ENCODE measurements at places on chromosomes 16 and 17.

GRCh38 chr17:44006272-44006597, 1.8 kb downstream of the NAGS start:
- no peak for DNase-seq

- DNase-seq: no peak
These were observed 77.6 kb upstream of the LHX1 start for GRCh38 chr17:36859706-36860105.

- DNase-seq: no peak
These were observed 58.7 kb downstream of the CENPV start for GRCh38 chr17:16294560-16294959.

GRCh38 chr17:42060231-42060630, 9.8 kb upstream of the C17orf113 start:
- no peak for DNase-seq

- DNase-seq: no peak
These were observed 47.9 kb downstream of the TOX3 start for GRCh38 chr16:52499060-52499440.

DNA sequence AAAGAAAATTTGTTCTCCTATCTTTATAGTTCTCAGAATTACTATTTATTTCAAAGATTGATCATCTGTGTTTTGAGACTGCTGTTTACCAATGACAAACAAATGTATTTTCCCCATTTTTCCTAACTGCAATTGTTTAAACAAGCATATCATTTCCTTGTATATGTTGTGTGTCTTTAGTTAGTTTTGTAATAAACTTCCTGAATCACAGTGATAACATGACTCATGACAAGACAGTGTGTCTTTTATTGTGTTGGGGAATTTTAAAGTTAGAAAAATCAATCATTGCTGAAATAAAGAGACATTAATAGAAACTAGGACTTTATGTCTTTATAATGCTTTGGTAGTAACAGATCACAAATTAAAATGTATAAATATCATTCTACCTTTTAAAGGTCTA, 348.5 kb downstream of the KCNJ2 start:
- no peak for DNase-seq

GRCh38 chr16:28879261-28879840, 1.1 kb downstream of the ATP2A1 start:
- DNase-seq: no peak

DNA sequence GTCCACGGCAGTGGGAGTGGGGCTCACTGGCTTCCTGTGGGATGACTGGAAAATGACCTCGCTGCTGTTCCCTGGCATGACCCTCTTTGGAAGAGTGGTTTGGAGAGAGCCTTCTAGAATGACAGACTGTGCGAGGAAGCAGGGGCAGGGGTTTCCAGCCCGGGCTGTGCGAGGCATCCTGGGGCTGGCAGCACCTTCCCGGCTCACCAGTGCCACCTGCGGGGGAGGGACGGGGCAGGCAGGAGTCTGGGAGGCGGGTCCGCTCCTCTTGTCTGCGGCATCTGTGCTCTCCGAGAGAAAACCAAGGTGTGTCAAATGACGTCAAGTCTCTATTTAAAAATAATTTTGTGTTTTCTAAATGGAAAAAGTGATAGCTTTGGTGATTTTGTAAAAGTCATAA, 7.8 kb upstream of the RNF213 start:
- no peak for DNase-seq

DNA sequence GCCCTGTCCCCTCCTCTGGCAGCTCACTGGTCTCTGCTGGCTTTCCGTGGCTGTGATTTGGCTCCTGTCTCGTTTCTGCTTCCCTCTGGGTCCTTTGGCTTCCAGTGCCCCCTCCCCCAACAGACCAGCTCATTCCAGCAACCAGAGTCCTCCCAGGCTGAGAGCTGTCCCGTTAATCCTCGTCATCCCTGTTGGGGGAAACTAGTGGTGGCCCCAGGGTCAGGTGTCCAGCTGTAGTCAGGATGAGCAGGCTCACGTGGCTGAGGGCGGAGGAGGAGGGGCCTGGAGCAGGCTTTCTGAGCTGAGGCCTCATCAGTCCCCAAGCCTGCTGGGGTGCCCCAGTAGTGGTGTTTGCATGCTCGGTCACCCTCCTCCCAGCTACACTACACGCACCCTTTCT, 10.7 kb upstream of the CBX4 start:
- no peak for DNase-seq

DNA sequence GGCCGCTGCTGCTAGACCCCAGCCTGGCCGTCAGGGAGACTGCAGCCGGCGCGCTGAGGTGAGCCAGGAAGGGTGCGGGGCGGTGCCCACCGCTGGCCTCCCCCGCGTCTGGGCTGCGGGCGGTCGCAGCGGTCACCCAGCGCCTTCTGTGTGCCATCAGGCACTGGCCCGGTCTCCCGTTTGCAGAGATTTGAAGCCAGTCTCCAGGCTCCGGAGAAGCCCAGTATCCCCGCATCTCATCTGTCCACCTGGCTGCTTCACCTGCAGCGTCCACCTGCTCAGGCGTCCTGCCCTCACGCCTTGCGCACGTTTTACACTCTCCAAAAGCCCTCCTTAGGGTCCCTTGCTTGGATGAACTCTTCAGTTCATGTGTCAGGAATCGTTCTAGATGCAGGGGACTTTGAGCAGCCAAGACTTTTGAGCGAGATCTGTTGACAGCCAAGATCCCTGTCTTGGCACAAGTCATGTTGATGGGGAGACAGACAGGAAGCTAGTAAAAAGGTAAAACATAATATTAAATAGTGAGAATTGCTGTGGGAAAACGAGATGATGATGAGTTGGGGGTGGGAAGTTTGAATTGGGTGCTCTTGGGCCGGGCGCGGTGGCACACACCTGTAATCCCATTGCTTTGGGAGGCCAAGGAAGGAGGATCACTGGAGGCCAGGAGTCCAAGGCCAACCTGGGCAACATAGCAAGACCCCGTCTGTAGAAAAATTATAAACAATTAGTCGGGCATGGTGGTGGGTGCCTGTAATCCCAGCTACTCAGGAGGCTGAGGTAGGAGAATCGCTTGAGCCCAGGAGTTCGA, 916 bp downstream of the HEATR3 start:
- no peak for DNase-seq

DNA sequence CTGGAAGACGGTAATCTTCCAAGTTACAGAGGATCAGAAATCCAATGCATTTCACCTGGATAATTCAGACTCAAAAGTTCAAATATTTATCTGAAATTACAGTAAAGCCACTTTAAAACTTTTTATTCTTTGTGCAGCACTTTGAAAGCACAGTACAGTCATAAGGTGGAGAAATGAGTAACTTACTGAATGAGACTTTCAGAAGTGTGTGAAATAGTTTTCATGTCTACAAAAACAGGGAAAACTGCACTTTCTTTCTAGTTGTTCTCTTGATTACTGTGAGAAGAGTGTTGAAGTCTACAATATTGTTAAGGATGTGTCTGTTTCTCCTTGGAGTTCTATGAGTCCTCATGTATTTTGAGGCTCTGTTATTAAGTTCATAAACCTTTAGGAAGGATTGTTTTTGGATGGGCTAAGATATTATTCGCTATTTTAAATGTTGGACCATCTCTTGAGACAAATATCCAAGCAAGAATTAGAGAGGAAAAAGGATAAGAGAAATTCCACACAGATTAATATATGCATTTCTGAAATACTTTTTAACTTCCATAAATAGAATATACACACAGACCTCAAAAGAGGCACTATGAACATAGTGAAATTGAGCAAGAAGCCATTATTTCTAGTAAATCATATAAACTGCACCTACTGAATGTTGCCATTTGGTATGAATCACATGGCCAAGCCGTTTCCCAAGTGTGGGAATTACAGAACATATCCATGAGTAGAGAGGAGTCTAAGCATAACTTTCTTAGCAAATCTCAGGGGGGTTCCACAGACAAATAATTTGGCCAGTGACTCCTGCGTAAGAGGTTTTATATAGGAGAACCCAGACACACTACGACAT, 83.6 kb upstream of the PLEKHM1 start:
- DNase-seq: no peak

DNA sequence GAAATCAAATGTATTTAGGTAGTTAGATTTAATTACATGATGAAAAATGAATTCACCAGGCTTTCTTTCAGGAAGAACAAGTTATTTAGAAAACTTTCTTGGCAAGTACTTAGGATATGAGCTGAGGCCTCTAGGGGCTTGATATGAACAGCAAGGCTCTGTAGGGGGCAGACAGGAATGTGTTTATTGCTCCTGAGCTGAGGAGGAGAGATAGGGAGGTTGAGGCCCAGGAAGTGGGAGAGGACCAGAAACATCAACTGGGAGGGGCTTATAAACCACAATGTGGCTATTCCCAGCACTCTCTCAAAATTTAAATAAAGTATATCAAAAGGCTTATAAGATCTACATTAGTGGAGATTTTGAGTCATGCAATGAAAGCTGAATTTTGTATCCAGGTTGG, 154.0 kb upstream of the MAF start:
- no peak for DNase-seq

DNA sequence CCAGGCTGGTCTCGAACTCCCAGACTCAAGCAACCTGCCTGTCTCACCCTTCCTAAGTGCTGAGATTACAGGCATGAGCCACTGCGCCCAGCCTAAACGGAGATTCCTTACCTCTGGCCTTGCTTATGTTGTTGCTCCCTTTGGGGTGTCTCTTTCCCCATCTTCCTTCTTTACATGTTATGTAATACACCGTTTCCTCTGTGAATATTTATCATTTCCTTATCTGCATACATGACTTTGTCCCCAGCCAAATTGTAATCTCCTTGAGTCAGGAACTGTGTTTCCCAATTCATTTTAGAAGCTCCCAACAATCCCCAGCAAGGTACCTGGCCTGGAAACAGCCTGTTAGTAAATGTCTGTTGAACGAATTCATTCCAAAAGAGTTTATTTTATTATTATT, 15.7 kb downstream of the COPZ2 start:
- no peak for DNase-seq

GRCh38 chr17:81837641-81838040, 2.8 kb upstream of the PPP1R27 start:
- DNase-seq: peak; percentile 69

- no peak for DNase-seq
These were observed 274.2 kb upstream of the ERCC4 start for GRCh38 chr16:13645601-13646245.

DNA sequence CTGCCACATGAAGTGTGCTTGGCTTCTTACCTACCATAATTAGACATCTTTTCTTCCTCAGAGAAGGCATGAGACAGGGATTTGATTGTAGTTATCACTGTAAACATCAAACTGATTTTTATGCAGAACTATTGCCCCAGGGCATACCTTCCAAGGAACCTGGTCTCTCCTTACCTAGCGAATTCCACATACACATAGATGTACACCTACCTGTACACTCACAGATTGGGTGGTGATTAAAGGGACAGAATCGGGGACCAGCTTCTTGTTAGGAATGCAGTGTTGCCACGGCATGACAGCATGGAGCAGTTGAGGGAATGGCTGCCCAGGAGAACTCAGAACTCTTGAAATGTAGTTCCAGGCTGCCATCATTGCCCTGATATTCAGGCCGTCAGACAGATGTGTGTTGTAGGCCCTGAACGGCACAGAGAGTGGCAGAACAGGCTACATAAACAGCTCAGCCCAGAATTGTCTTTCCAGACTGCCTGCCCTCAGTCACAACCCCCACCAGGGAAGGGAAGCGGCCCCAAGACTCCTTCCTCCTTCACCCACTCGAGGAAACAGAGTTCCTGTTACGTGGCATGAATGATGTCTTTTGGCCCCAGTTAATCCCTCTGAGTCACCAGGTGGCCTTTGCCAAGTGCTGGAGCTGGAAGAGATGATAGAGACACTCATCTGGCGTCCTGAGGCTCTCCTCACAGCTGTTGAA, 17.8 kb upstream of the NAGLU start:
- DNase-seq: peak; percentile 86

DNA sequence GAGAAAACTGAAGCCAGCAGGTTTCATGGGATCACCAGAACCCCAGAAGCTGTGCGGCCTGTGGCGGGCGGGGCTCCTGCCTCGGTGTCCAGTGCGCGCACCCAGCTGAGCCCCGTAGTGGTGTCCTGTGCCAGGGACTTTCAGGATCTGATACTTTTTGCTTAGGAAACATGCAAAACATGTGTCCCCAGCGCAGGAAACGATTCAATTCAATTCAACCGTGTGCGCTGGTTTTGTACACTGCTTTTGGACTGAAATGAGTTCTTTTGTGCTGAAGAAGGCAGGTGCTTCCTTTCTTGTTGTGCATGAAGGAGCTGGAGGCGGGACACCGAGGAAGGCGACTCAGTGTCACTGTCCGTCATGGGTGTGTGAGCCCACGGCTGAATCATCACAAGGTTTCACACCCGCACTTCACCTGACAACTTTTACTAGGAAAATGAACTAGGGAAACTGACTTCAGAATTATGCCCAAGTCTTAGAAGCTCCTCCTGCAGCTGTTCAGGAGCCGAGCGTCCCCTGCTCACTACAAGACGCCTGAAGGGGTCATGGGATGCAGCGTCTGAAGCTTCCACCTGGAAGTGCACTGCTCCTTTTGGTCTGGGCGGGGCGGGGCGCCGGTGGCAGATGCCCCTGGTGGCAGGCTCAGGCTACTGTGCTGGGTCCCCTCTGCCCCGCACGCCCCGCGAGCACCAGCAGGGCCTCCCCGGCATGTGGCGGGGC, 31.4 kb upstream of the ZNF750 start:
- DNase-seq: no peak

- DNase-seq: no peak
These were observed 282.6 kb downstream of the IRF8 start for GRCh38 chr16:86181526-86181925.

DNA sequence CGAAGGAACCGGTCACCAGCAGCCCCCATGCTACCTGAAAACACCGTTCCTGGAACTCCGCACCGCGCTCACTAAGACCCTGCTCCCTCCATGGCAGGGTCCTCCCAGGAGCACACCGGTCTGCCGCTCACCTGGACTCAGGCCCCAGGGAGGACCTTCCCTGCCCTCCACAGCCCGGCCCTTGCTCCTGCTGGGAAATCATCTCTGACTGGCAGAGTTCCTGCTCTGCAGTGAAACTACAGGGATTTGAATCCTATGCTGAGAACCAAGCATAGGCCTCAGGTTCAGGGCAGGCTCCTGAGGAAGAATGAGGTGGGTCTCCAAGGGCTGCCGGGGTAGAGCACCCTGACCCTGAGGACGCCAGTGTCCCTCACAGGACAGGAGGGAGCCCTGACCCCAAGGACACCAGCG, 88.5 kb downstream of the KCNJ12 start:
- no peak for DNase-seq

GRCh38 chr17:68228817-68229570, 18.8 kb upstream of the AMZ2 start:
- no peak for DNase-seq

DNA sequence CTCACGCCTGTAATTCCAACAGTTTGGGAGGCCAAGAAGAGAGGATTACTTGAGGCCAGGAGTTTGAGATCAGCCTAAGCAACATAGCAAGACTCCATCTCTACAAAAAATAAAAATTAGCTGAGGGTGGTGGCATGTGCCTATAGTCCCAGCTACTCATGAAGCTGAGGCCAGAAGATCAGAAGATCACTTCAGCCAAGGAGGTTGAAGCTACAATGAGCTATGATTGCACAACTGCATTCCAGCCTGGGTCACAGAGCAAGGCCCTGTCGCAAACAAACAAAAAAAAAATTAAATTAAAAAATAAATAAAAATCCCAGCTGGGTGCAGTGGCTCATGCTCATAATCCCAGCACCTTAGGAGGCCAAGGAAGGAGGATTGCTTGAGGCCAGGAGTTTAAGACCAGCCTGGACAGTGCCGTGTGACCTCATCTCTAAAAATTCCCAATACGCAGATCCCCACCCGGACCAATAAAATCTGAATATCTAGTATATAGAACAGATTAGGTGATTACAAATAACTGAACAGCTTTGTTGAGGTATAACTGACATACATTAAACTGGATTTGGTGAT, 18.2 kb upstream of the ATF7IP2 start:
- no peak for DNase-seq

- no peak for DNase-seq
These were observed 31.8 kb downstream of the CEP95 start for GRCh38 chr17:64538508-64539130.

All from BJ (cell line).